ENCODE measurements at places on chromosomes 2 and 18.

- DNase-seq, result no peak
Observed at GRCh38 chr2:66534461-66534860, 99.5 kb downstream of the MEIS1 start.

- DNase-seq, result no peak
Observed at GRCh38 chr18:35826477-35826876, 146.0 kb upstream of the RMP24 start.

GRCh38 chr2:164439885-164440284, 181.4 kb downstream of the GRB14 start:
- DNase-seq, result no peak

DNA sequence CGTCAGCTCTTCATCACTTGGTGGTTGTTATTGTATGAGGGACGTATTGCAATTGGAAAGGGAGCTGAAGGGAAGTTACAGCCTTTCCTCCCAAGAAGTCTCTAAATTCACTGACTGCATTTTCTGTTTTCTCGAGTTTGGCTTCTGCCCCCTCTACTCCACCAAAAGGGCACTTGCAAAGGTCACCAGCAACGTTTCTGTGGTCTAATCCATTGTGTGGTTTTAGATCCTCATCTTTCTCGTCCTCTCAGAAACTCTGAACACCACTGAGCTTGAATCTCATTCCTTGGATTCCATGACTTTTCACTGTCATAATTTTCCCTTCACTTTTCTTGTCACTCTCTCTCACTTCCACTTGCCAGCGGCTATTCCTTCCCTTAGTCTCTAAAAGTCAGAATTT, 308.0 kb downstream of the AFF3 start:
- DNase-seq, result no peak

DNA sequence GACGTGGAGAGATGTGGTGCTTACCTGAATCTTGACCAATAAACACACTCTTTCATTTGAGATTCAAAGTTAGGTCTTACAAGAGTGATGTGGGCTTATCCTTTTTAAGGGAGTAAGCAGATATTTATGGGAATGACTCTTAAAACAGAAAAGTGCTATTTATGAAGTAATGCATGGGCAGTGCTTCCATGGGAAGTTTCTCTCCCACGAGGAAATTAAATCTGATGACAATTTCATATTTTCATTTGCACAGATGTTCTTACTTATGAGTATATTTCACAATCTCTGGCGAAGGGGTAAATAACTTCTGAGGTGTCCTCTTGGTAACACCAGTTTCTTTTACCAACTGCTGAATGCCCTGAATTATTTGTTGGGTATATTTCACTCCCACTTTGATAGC, 21.0 kb downstream of the PNPT1 start:
- no peak for DNase-seq

DNA sequence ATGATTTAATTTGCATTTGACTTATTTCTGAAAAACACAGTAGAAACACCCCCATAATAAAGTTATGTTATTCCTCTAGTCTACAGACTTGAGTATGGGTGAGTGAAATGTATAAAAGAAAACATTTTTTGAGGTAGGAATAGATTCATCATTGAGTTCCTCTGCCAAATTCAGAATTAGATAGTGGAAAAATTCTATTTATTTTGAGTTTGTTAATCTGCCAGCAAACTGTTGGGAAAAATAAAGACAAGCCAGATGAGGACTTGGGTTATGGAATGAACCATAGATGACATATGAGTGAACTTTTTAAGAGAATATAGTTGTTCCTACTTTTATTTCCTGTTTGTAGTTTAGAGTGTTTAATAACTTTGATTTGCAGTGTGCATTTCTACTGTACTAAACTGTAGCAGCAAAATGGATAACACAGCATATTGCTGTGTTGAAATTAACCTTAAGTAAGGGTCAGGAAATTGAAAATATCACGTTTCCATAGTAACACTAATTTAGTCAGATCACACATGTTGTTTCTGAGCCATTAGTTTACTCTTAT, 35.6 kb upstream of the PNPT1 start:
- DNase-seq, result no peak

- peak; percentile 47 for DNase-seq
Observed at GRCh38 chr2:237223201-237223861, 137.6 kb downstream of the COPS8 start.

DNA sequence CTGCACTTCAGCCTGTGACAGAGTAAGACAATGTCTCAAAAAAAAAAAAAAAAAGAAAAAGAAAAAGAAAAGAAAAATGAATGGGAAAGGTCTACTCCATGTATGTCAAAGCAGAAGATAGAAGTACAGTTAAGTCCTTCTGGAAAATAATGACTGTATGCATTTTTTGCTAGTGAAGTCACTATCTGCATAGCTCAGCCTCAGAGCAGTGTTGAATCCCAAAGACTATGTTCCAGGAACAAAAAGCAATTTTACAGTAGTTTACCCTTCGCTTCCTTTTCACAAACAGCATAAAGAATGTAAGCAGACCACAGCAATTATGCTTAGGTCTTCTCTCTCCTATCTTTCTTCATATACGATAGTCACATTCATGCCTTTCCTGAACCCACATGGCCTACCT, 497.4 kb downstream of the CMPK2 start:
- DNase-seq, result no peak

- DNase-seq, result no peak
Observed at GRCh38 chr2:13858626-13859025, 773.9 kb upstream of the LRATD1 start.

GRCh38 chr2:60745761-60746160, 10.3 kb upstream of the PAPOLG start:
- DNase-seq, result no peak

- no peak for DNase-seq
Observed at GRCh38 chr2:86029873-86030272, 75.8 kb downstream of the POLR1A start.

DNA sequence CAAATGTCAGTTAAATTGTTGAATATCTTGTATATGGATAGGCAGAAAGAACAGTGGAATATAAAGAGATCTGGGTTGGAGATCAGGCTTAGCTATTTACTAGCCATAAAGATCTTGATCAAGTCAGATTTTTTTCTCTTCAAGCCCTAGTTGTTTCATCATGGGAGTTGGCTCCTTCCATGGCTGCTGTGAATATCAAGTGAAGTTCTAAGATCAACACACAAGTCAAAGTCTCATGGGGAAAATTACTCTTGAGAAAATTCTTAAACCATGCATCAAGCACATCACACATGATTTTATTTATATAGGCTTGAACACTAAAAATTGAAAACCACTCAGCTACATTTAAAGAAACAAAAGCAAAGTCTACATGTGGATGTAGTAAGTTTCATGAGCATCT, 79.8 kb downstream of the C1D start:
- DNase-seq, result no peak

GRCh38 chr2:159029936-159030335, 61.5 kb downstream of the TANC1 start:
- no peak for DNase-seq

DNA sequence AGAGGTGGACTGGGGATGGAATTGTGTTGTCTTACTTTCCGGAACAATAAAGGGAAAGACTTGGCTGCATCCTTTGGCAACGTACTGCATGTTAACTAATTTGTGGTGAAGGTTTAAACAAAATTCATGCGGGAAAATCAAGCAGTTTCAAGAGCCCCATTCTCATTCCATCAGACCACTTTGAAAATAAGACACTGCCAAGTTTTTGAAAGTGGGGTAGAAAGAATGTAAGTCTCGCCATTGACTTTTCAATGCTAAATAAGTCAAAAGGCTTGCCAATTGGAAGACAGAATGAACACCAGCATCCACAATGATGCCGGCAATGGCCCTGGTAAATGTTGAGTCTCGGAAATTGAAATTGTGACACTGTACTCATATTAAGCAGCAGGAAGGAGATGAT, 322.0 kb downstream of the RND3 start:
- DNase-seq, result no peak

DNA sequence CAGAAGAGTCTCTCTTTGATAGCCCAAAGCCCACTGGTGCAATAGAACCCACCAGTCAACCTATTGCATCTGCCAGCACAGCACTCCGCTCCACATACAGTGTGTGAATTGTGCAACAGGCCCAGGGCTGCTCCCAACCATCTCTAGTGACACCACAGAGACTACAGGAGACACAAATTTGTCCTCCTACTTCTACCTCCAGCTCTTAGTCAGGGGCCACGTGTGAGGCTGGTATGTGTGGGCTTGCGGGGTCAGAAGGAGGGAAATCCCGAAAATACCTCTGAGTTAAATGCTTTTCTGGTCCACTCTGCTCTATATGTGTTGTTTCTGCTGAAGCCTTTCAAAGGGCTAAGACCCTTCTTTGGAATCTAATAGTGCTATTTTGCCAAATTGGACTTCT, 18.0 kb downstream of the DGUOK start:
- DNase-seq, result no peak

GRCh38 chr2:150156876-150157275, 330.6 kb downstream of the RND3 start:
- DNase-seq, result no peak

DNA sequence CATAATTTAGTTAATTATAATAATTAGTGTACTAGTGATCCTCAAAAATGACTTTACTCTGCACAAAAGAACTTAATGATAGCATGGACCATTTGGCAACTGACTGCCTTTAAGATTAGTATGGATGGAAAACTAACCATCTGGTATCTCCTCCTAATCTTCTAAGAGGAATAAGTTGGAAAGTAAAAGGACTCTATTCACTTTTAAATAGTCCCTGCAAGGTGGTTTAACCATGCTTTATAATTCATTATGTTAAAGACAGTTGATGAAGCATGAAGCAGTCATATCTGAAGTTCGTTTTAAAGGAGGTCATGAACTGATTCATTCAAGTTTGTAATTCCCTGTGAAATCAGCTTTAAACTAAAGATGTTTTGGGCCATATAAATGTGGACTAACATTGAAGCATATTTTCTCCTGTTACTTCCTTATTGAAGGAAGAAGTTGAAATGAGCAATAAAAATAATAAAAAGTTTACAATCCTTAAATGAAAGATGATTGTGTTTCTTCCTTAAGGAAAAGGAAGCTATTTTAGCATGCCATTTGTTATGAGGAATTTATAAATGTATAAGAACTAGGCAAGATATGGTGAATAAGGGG, 446.0 kb downstream of the XIRP2 start:
- DNase-seq, result no peak

DNA sequence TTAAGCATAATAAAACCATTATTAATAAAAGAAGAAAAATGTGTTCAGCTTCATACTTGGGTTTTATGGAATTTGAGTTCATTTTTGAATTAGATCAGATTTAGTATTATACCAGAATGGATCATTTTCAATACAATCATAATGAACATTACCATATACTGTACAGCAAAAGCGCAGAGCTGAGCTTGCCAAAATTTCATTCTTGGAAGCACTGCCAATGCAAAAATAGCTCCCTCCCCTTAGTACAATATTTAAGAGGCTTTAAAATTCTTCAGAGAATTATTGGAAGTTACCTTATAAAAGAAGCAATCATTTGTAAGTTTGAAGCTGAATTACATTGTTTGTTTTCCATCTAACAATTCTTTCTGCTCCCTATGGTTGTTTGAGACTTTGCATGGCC, 938.1 kb upstream of the SLC39A10 start:
- DNase-seq, result no peak

- peak; percentile 88 for DNase-seq
Observed at GRCh38 chr18:71036783-71037182, 747.9 kb downstream of the SOCS6 start.

GRCh38 chr2:107411267-107411666, 415.4 kb upstream of the RGPD4 start:
- no peak for DNase-seq

- no peak for DNase-seq
Observed at GRCh38 chr18:50397023-50397422, 22.2 kb downstream of the SKA1 start.

DNA sequence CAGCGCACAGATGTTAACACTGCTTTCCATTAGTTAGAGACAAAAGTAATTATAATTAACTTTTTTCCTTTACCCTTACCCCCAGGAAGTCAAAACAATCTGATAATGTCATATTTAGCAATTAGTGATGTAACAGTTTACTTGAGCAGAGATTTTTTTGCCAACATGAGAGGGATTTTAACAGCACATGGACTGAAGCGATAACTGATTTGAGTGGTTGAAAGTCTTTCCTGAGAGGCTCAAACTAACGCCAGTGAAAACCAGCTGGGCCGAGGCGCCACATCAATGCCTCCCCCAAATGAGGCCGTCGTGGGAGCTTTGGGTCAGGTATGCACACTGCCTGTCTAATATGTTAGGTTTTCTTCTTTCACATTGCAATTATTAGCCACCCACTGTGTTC, 469.9 kb upstream of the SMIM21 start:
- DNase-seq, result no peak

DNA sequence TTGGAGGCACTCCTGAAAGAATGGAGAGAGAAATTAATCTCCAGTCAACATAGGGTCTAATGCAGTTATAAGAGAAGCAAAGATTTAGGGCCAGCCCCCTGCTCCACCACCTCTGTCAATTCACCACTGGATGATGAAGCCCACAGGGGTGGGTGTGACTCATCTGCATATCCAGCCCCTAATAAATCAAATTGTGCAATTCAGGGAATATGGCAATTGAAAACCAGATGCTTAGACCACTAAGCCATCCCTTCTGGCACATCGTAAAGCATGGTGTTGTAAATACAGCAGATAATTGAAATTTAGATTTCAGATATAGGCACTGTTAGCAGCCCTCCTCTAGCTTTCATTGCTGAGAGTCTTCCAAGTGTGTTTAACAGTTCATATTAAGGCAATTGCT, 541.4 kb downstream of the PARD3B start:
- no peak for DNase-seq

DNA sequence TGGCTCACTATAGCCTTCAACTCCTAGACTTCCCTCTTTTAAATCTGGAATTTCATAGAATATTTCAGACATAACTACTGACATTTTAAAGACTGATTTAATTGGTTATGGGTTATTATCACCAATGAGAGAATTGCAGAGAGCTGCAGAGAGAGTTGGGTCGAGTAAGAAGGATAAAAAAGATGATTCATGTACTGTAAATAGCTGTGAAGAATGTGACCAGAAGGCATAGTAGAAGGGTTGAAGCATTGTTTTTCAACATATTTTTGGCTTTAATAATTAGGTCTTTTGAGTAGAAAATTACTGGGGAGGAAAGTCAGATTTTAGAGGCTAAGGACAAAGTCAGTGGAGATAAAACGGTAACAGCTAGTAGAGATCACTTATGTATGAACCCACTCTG, 503.2 kb upstream of the SLC8A1 start:
- DNase-seq, result no peak

Data from pulmonary artery endothelial cell (primary cell).